ENCODE measurements at places on chromosomes 7 and 10.
A peak's percentile ranks its signal among the peaks of the same experiment; 100 is the strongest.

DNA sequence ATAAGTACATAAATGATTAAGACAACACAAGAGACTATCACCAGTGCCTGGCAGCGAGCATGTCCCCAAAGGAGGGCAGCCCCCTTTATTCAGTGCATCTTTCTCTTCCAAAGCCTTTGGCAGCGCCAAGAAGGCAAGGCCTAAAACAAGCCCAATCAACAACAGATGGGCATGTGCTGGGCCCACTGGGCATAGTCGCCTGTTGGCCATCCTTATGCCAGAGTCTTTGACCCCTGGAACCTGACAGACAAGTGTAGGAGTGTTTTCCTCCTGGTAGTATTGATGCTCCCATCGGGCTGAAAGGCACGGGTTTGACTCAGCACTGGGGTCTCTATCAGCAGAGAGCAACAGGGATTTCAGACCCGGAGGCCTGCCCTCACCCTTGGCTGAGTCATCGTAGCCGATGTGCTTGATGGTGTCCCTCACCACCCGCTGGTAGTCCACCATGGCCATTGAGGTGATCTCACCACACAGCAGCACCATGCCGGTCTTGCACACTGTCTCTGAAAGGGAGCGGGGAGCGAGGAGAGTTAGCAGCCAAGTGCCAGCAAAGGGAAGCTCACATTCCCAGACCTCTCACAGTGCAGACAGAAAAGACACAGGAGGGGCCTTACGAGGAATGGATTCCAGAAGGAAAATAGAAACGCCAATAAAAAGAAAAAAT is 5.8 kb downstream of the MAT1A start:
- no peak for DNase-seq

DNA sequence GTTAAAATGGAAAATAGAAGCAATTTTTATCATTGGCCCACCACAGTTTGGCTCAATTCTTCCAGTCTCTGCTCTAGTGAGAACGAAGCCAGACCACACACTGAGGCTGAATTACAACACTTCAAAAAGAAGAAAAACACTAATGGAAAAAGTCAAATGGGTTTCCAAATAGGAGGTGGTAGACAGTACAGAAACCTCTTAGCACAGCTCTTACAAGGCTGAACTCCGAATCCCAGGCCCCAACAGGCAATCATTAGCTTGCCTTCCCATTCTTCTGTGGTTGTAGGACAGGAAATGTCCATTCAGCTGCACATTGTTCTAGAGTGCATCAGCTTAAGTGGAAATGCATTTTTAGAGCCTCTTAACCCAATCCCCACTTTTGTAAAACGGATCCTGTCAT is 115.1 kb upstream of the MEOX2 start:
- DNase-seq: no peak

DNA sequence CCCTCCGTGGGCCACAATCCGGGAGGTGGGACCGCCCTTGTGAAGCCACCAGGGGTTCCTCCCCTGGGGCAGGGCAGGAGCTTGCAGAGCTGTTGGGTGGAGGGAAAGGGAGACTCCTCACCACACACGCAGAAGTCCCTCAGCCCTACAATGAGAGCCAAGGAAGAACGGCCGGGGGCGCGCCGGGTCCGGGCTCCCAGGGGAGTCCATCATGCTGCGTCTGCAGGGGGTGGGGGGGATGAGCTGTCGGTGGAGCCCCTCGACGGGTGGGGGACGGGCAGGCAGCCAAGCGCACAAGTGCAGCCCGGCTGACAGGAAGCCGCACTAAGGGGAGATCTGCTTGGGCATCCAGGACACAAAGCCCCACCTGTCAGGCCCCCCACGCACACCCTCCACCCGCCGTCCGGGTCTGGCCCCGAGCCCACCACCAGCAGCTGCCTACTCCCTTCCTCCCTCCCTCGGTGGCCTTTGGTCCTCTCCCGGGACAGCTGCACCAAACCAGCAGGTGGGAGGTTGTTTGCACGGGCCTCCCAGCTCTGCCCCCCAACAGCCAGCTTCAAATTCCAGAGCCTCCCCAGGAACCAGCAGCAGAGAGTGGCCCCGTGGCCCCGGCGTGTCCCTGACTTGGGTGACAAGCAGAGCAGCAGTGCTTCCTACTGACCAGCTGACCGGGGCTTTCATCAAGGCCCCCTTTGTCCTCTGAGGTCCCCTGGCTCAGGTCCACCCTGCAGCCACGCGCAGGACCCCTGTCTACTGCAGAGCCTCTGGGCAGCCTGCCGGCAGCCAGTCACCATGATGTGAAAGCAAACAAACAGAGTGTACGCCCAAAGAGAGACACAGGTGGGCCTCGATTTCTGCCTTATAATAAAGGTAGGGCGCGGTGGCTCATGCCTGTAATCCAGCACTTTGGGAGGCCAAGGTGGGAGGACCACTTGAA is 50.3 kb downstream of the HIP1 start:
- peak; percentile 51 for DNase-seq

- peak; percentile 41 for DNase-seq
Measured at GRCh38 chr7:146146831-146147486, 30.4 kb downstream of the CNTNAP2 start.

- DNase-seq: peak; percentile 61
Measured at GRCh38 chr7:3722396-3722922, 421.4 kb downstream of the SDK1 start.

DNA sequence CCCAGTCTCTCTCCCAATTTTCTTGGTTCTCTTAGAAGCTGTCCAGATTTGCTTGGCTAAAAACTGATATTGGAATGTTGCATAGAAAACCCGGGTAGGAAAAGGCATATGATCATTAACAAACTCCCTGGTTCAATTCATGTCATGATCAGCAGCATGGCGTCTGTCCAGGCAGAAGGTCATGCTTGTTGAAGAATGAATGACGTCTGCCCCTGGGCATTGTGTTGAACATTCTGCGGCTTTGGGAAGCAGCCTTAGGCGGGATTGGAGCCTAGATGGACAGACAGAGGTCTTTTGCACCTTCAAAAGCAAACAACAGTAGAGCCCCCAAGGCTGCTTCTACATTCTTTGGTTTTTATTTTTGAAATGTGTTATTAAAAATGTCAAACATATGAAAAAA is 7.7 kb upstream of the MINDY3 start:
- no peak for DNase-seq

- DNase-seq: no peak
Measured at GRCh38 chr10:3655528-3655927, 129.5 kb downstream of the KLF6 start.

DNA sequence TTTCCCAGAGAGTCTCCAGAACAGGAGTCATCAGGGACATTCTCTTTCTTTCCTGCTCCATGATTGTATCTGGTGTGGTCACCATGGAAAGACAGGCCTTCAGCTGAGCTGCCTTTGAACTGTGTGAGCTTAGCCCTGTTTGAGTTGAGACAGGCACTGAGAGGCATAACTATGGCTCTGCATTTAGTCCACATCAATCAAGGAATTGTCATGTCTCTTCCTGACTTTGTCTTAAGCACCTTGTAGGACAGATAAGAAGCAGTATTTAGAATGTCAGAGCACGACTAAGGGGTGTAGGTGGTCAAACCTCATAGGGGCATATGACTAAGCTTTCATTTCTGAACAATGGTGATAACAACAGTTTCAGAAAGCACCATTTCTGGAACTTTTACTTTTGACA is 53.5 kb downstream of the EPDR1 start:
- no peak for DNase-seq
